ENCODE measurements at places on chromosomes 7 and 10.

DNA sequence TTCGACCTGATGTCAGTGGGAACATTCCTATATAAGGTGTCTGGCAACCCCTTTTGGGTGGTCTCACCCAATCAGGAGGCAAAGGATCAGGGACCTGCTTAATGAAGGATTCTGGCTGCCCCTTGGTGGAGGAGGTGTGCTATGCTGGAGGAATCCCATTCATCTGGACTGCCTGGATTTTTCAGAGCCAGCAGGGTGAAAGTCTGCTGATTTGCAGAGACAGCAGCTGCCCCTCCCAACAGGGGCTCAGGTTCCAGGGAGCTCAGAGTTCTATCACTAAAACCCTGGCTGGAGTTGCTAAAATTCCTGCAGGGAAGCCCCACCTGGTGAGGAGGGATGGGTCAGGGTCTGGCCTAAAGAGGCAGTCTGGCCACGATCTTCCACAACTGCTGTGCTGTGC lies 398.5 kb upstream of the CNTNAP2 start:
- no peak for DNase-seq

GRCh38 chr7:98322331-98323270 lies 41.1 kb downstream of the BRI3 start:
- no peak for DNase-seq

DNA sequence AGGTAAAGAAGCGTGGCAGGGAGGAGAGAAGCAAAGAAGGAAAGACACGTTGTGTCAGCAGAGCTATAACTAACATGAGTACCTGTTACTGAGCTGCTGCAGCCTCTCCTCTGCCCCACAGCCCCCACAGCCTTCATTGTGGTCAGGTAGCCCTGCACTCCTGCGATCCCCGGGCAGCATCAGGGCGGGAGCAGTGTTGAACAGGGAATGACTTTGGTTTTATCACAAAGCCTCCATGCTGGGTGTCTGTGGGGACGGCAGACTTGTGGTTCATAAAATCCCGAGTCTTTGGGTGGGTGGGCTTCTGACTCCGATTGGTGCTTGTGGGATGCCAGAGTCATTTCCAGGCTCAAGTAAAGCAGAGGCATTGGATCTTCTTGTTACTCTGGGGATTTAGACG lies 14.8 kb upstream of the PRKAG2 start:
- DNase-seq = no peak

DNA sequence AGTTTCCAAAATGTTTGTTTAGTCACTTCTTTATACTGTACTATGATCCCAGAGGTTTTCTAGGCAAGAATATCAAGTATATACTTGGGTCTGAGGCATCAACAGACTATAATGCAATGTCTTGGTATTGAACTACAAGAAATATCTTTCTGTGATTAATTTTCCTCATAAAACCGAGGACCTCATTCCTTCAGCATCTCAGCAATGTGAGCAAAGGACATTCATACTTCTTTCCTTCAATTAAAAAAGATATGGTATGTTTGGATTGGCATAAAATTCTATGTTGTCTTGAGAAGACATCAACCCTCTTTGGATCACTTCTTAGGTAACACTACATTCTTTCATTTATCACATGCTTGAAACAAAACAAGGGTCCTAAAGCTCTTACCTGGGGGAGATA lies 524.5 kb downstream of the PHTF2 start:
- no peak for DNase-seq

GRCh38 chr7:92798517-92799249 lies 37.7 kb downstream of the CDK6 start:
- DNase-seq = no peak

- DNase-seq = no peak
Measured at GRCh38 chr7:55509322-55509721, 63.0 kb downstream of the VOPP1 start.

GRCh38 chr7:134910214-134910890 lies 76.0 kb upstream of the AGBL3 start:
- DNase-seq = no peak

DNA sequence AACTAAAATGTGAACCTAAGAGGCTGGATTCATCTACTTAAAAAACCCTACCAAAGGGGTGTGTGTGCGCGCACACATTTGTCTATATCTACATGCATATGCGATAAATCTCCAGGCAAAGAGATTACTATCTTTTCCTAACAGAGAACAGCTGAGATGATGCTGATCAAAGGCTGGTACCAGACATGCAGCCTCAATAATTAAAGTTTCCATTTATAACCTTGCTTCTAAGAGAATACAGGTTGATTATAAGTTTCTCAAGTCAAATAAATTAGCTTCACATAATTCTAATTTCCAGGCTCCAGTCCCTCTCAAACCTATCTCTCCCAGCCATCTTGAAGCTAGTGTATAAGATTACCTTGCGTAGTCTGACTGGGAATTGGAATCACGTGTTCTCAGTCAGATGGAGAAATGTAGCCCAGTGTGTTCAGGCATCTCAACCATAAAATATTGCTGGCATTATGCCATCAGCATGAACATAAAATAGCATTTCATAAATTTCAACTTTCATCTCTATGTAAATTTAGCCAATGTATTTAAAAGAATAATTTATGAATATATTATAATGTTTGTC lies 1062.0 kb downstream of the XPNPEP1 start:
- DNase-seq = no peak

- DNase-seq = no peak
Measured at GRCh38 chr7:156604836-156605695, 35.5 kb upstream of the RNF32 start.

DNA sequence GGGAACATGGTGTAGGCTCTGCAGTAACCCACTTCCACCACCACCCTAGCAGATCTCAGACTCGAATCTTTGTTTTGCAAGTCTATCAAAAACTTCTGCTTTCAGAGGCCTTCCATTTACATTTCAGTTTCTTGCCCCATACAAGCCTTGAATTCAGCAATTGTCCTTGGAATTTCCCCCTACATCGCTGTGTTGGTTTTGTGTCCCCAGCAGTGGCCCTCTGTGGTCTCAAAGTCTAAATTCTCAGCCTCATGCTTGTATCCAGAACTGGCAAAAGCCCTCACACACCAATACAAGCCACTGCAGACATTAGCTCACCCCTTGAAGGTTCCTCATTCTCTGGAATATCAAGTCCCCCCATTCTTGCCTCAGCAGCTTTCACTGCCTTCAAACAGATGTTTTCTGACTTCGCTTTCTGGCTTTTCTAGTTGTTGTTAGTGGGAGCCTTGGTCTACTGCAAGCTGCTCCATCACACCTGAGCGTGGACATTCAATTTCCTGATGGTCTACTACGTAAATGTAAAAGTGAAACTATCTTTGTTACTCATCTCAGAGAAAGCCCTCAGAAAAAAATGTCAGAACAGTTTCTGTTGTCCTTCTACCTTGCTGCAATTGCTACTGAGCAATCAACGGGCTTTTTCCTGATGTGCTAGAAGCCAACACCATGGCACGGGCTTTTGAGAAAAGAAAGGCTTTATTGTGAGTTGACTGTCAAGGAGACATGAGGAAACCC lies 1.8 kb upstream of the NUB1 start:
- DNase-seq = no peak

DNA sequence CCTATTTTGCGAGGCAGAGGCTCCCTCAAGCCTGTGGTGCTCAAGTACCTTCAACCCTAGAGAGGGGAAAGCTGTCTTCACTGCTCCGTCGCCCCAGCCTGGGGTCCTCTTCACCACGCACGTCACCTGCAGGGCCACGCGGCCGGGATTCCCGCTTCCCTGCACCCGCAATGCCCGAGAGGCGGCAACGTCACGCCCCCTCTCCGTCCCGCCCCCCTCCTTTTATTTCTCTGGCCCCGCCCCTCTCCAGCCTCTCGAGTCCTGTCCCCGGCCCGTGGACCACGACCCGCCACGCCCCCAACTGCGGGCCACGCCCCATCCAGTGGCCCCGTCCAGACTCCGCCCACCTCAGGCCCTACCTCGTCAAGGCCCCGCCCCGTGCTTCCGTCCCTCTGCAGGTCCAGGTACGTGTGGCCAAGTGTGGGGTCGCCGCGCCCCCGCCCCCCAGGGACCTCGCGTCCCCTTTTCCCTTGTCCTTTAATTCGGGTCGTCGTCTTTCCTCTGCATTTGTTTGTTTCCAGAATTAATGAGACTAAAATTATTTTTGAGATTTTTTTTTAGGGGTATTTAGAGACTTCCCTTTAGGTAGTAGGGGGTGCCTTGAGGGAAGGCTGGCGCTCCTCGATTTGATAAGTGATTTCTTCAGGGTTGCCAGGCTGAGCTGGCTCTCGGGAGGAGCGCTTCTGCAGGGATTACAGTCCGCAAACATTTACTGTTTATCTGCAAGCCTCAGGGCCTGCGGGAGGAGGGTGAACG lies 69.8 kb upstream of the BAIAP2L1 start:
- no peak for DNase-seq

GRCh38 chr10:27724287-27724686 lies 21.3 kb downstream of the MKX start:
- DNase-seq = no peak

- DNase-seq = no peak
Measured at GRCh38 chr7:4700577-4701235, 18.6 kb downstream of the FOXK1 start.

All from hypothalamus (tissue), 51 donors.